SJSA1 (cell line): ENCODE measurements at places on chromosomes 4 and X. TPM values are rescaled to one million over a fixed set of nuclear protein-coding genes. Genes with fewer than 3 reads are reported as not detected.

GRCh38 chr4:78166622-78167021 lies 109.5 kb downstream of the FRAS1 start:
- no peaks in the 10 kb centered on the region for H3K27me3 ChIP-seq
- no peak for DNase-seq
- H3K36me3 ChIP-seq = no peaks in the 10 kb centered on the region
- no peaks in the 10 kb centered on the region for H3K4me1 ChIP-seq
- no peak overlapping the region for H3K27ac ChIP-seq
- no peak overlapping the region for H3K4me3 ChIP-seq

- no peak overlapping the region for H3K27ac ChIP-seq
- no peaks in the 10 kb centered on the region for H3K27me3 ChIP-seq
- no peak overlapping the region for H3K4me3 ChIP-seq
- H3K36me3 ChIP-seq = peaks cover 24% of the 10 kb centered on the region
- DNase-seq = no peak
Observed at GRCh38 chr4:94469221-94469784, 17.6 kb downstream of the PDLIM5 start.

DNA sequence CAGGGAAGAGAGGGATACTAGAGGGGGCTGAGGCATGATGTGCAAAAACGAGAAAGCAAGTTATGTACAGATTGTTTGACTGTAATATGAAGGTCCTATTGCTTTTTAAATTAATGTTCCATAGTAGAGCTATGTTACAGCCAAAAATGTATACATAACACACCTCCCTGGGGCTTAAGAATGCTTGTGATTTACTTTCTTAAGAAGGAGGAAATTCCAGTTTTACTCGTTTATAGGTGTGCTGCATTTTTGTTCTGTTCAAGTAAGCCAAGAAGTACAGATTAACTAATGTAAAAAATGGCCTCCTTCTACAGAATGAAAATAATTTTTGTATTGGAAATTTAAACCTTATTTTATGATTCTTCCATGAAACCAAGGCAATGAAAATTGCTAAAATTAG lies 614.4 kb upstream of the NR3C2 start:
- no peaks in the 10 kb centered on the region for H3K36me3 ChIP-seq
- H3K4me3 ChIP-seq = no peak overlapping the region
- H3K27me3 ChIP-seq = no peaks in the 10 kb centered on the region
- no peaks in the 10 kb centered on the region for H3K4me1 ChIP-seq

Gene CTAG2
- not detected in 2 replicates for total RNA-seq

DNA sequence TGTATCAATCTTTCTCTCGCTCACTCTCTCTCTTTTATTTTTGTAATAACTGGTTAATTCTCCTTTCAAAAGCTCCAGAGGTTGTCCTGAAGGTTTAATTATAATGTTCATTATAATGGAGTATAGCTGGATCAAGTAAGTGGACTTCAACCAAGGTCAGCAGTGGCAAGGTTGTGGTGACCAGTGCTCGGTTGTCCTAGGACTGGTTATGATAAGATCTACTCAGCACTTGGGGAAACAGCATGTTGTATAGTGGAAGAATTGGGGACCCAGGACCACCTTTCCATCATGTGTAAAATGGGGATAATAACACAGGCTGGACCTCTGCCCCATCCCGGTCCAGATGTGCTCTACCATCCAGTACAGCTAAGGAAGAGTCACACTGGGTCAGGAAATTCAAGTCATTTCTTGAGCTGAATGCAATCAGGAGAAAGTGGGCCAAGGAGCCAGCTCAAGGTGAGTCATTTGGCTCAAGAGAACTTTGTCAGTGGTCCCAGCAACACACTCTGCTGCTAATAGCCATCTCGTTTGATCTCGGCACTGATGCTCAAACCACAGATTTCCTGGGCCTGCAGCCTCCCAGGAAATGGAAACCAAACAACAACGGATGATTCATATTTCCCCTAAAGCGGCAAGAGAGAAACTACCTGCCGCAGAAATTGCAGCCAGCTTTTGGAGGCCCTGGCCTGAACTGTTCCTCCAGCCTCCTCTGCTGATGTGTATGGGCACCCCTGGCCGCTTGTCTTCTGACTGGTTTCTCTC lies 123.6 kb upstream of the RBPJ start:
- peaks cover 13% of the 10 kb centered on the region for H3K4me1 ChIP-seq
- H3K4me3 ChIP-seq = no peak overlapping the region
- H3K27me3 ChIP-seq = no peaks in the 10 kb centered on the region
- DNase-seq = peak; percentile 55
- H3K36me3 ChIP-seq = no peaks in the 10 kb centered on the region

DNA sequence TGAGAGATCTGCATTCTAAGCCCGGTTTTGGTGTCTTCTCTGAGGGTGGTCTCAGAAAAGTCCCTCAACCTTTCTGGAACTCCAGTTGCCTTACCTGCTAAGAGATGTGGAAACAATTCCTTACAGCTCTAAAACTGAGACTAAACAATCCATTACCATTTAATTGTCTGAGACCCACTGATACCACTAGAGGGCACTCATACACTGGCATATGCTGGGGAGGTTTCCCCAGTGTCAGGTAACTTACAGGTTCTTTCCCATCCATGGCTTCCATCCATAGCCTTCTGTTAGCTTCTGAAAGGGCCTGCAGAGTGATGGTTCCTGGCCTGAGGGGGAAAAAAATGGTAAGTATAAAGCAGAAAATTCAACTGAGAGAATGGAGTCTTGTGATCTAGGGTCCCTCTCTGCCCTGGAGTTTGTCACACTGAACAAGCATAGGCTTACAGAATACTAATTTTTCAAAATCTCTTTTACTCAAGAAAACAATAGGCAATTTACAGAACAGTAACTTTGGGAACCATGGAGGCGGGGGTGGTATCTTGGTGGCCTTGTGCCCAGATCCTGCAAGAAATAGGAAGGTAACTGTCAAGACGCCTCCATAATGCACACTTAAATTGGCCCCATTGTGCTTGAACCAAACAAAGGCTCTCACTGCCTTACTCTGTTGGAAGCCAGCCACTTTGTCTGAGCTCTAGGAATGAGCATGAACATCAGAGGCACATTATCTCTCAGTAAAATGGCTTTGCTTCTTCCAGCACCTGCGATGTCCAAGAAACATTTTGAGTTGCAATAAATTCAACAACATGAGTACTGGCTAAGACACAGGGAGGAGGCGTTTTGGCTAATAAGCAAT lies 236.1 kb downstream of the OPHN1 start:
- H3K27ac ChIP-seq = no peak overlapping the region
- peaks cover 2% of the 10 kb centered on the region; the same call in 1 of the 2 replicates for H3K36me3 ChIP-seq
- H3K4me1 ChIP-seq = peaks cover 12% of the 10 kb centered on the region
- H3K4me3 ChIP-seq = no peak overlapping the region

GRCh38 chr4:111984169-111984819 lies 161.0 kb upstream of the FAM241A start:
- H3K27ac ChIP-seq = no peak overlapping the region
- DNase-seq = no peak
- H3K36me3 ChIP-seq = no peaks in the 10 kb centered on the region
- no peaks in the 10 kb centered on the region for H3K4me1 ChIP-seq

- H3K27me3 ChIP-seq = no peaks in the 10 kb centered on the region
- peak; percentile 93 for DNase-seq
- H3K36me3 ChIP-seq = no peaks in the 10 kb centered on the region
- H3K4me1 ChIP-seq = peaks cover 24% of the 10 kb centered on the region
Observed at GRCh38 chr4:6688879-6689505, 4.7 kb upstream of the S100P start.

Gene WDR1
- total RNA-seq = 207 and 301 TPM in 2 replicates

GRCh38 chr4:120544838-120545237 lies 377.7 kb downstream of the PRDM5 start:
- no peak overlapping the region for H3K27ac ChIP-seq
- DNase-seq = no peak
- no peaks in the 10 kb centered on the region for H3K4me1 ChIP-seq
- H3K27me3 ChIP-seq = no peaks in the 10 kb centered on the region

Gene HEPH
- total RNA-seq = 5.8 and 9.6 TPM in 2 replicates

- H3K27ac ChIP-seq = no peak overlapping the region
- H3K4me1 ChIP-seq = peaks cover 32% of the 10 kb centered on the region
- no peaks in the 10 kb centered on the region for H3K36me3 ChIP-seq
Observed at GRCh38 chr4:183635741-183636140, 23.2 kb downstream of the RWDD4 start.

DNA sequence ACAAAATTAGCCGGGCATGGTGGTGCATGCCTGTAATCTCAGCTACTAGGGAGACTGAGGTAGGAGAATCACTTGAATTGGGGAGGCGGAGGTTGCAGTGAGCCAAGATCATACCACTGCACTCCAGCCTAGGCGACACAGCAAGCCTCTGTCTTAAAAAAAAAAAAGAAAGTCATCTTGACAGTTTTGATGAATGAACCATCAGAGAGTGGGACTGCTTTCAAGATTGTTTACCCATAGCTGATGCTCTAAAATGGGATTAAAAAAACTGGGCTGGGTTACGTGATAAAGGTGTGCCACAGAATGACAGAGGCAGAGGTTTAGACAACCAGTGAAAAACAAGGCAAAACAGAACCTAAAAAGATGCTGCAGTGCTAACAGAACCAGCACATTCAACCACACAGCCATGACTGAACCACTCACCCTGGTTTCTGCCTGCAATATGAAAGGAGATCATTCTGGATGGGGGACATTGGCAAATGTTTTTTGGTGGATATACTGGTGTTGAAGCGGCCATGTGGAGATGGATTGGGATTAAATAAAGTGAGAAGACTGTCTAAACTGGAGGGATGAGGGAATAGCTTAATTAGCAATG lies 22.2 kb downstream of the GPAT3 start:
- H3K27ac ChIP-seq = no peak overlapping the region
- H3K36me3 ChIP-seq = no peaks in the 10 kb centered on the region
- H3K4me1 ChIP-seq = peaks cover 7% of the 10 kb centered on the region
- no peaks in the 10 kb centered on the region for H3K27me3 ChIP-seq
- DNase-seq = no peak

Gene NAA11
- total RNA-seq = not detected in 2 replicates

DNA sequence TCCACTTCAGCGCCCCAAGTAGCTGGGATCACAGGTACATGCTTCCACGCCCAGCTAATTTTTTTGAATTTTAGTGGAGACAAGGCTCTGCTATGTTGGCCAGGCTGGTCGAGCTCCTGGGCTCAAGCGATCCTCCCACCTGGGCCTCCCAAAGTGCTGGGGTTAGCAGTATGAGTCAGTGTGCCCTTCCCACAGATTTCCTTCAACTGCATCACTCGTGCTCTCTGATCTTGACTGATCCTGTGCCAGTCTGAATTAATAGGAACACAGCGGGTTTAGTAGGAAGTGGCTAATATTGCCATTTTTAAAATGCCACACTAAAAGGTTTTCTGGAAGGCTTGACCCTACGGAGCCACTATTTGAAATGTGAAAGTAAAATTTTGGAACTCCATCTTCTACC lies 4.3 kb upstream of the SHROOM2 start:
- DNase-seq = no peak
- no peak overlapping the region for H3K4me3 ChIP-seq
- H3K27me3 ChIP-seq = peaks cover 4% of the 10 kb centered on the region
- H3K4me1 ChIP-seq = peaks cover 5% of the 10 kb centered on the region; the same call in 1 of the 2 replicates
- H3K36me3 ChIP-seq = no peaks in the 10 kb centered on the region
- no peak overlapping the region for H3K27ac ChIP-seq

- no peak for DNase-seq
- no peaks in the 10 kb centered on the region for H3K36me3 ChIP-seq
- H3K27ac ChIP-seq = no peak overlapping the region
- peaks cover 9% of the 10 kb centered on the region; the same call in 1 of the 2 replicates for H3K4me1 ChIP-seq
- no peaks in the 10 kb centered on the region for H3K27me3 ChIP-seq
Observed at GRCh38 chr4:107939307-107939706, 8.0 kb downstream of the CYP2U1 start.

- peaks cover 5% of the 10 kb centered on the region; the same call in 1 of the 2 replicates for H3K27me3 ChIP-seq
- H3K4me3 ChIP-seq = no peak overlapping the region
- no peak for DNase-seq
- no peak overlapping the region for H3K27ac ChIP-seq
- H3K4me1 ChIP-seq = no peaks in the 10 kb centered on the region
- H3K36me3 ChIP-seq = no peaks in the 10 kb centered on the region
Observed at GRCh38 chr4:186266729-186267456, 904 bp downstream of the F11 start.

Gene CT45A3
- not detected in 2 replicates for total RNA-seq

DNA sequence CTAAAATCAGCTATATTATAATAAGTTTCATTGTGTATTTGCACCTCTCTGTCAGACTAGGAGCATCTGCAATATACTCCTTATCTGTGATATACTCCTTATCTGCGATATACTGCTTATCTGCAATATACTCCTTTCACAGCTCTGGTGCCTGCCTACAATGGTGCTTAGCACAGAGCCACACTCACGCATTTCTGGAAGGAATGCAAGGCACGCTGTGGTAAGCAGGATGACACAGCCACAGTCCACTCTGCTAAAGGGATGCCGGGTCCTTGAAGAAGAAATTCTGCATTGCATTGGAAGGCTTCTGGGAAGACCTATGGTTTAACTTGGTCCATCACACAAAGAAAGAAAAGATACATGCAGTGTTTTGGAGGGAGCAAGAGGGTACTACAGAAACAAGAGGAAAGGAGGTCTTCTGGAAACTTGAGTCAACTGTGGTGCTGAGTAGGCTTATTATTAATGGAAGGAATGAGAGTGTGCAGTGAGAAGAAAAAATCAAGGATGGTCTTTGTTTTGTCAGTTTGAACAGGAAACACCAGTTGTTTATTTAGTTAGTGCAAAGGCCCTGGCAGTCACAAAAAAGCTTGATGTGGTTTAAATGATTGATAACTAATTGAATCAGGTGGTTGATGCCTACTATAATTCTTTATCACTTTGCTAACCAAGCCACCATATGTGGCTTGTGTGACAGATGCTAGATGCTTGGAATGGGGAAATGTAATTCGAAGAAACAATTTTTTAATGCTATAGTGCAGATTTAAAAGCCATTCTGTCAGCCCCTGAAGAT lies 342.3 kb downstream of the GRXCR1 start:
- H3K27me3 ChIP-seq = no peaks in the 10 kb centered on the region
- no peaks in the 10 kb centered on the region for H3K4me1 ChIP-seq
- H3K36me3 ChIP-seq = no peaks in the 10 kb centered on the region
- no peak overlapping the region for H3K4me3 ChIP-seq
- no peak for DNase-seq

DNA sequence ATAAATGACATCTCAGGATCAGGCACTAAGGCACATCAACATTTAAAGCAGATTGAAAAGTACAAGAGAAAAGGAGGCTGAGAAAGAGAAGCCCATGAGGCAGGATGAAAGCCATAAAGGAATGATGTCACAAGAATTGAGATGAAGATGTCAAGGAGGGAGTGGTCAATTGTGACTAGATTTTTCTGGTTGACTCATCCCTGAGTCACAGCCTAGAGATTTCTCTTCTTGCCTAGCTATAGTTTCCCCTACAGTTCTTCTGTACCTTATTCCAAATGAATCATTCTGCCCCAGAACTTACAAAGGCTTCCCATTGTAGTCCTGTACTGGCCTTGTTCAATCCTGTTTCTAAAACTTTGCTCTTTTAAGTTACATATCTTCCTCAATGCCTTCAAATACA lies 3.4 kb upstream of the USP53 start:
- peaks cover 4% of the 10 kb centered on the region; the same call in 1 of the 2 replicates for H3K36me3 ChIP-seq
- H3K27me3 ChIP-seq = no peaks in the 10 kb centered on the region
- H3K4me3 ChIP-seq = no peak overlapping the region
- peak; percentile 72 for DNase-seq
- H3K4me1 ChIP-seq = peaks cover 40% of the 10 kb centered on the region

DNA sequence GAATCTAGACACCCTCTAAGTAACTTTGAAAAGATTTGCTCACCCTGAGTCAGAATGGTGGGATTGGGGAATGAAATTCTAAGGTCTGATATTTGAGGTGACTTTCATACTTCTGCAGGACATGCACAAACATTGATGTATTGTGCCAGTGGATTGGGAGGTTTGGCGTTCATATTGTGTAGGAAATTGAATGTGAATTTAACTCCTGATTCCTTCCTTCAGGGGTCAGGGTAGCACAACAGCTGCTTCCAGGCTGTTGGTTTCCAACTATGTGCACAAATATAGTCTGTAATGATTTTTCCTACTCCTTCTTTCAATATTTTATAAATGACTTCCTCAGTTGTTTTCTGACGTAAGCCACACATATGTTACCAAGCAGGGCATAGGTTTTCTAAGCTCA lies 3.1 kb downstream of the IL1RAPL1 start:
- no peak overlapping the region for H3K27ac ChIP-seq
- H3K27me3 ChIP-seq = no peaks in the 10 kb centered on the region
- no peaks in the 10 kb centered on the region for H3K4me1 ChIP-seq
